ENCODE measurements at places on chromosomes 7 and 10. TPM values are rescaled to one million over a fixed set of nuclear protein-coding genes. Genes with fewer than 3 reads are reported as not detected.

DNA sequence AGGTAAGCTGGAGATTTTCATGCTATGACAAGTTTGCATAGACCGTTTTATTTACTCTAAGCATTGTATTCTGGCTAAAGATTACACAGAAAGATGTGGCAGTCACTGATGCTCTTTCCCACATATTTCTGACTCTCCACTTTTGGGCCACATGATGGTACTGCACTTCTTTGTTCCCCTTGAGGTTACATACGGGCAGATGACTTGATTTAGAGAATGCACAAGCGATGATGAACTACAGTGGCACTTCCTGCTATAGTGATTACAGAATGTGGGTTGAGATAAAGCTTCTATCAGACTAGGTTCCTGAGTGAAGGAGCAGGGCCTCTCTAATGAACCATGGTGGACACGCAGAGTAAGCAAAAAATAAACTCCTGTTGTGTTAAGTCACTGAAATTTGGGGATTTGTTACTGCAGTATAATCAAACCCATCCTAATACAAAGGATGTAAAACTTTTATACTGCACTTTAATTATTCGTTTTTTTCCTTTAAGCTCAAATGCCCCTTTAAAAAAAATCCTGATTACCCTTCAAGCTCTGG lies 177.9 kb downstream of the TAX1BP1 start:
- DNase-seq: no peak

DNA sequence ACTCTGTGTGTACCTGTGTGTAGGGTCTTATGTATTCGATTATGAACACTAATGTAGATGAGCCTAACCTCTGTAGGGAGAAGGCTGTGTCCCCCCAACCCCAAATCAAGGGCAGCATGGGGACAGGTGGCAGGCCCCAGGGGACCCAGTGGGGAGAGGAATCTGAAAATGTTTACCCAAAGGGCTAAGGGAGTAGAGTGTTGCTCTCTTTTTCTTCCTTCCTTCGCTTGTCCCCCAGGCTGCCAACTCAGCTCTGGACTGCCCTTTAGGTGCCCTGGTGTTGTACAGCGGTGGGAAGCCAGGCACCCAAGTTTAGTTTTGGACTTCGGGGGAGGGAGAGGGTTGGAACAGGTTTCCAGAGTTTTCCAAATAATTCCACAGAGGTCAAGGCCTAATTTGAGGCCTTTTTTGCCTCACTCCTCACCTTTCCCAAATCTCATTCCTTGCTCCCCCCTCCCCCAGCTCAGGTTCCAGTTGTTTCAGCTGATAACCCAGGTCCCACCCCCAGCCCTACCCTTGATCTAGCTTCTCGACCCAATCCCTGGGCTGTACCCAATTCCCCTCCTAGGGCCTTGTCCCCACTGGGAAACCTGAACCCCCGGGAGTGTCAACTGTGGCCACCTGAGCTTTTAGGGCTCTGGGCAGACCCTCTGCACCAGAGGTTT lies 9.1 kb upstream of the PAX2 start:
- no peak for DNase-seq

GRCh38 chr7:150335774-150336112 lies 5.7 kb downstream of the RARRES2 start:
- no peak for DNase-seq

DNA sequence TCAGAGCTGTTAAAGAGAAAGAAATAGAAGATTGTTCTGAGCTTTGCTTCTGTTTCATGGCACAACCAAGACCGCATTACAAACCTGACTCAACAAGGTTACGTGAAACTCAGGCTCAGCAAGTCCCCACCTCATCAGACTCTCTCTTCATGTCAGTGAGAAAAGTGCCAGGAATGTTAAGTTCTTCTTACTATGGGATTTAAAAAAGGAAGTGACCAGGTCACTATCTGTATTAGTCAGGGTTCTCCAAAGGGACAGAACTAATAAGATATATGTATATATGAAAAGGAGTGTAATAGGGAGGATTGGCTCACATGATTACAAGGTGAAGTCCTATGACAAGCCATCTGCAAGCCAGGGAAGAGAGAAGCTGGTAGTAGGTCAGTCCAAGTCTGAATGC lies 25.4 kb upstream of the PAPSS2 start:
- no peak for DNase-seq

- DNase-seq: no peak
Observed at GRCh38 chr7:27125986-27126394, 4.6 kb downstream of the HOXA4 start.

HYAL4 gene
- not detected for total RNA-seq

DNA sequence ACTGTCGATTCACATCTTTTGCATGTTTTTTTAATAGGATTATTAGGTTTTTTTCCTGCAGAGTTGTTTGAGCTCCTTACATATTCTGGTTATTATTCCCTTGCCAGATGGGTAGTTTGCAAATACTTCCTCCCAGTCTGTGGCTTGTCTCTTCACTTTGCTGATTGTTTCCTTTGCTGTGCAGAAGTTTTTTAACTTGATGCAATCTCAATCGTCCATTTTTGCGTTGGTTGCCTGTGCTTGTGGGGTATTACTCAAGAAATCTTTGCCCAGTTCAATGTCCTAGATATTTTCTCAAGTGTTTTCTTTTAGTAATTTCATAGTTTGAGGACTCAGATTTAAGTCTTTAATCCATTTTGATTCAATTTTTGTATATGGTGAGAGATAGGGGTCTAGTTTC lies 95.4 kb downstream of the TBXAS1 start:
- DNase-seq: no peak

SEC24C gene
- total RNA-seq: 49.0 TPM

C10orf105 gene
- total RNA-seq: not detected

- no peak for DNase-seq
Observed at GRCh38 chr10:35668865-35669650, 27.0 kb upstream of the FZD8 start.

- DNase-seq: no peak
Observed at GRCh38 chr7:158567153-158567603, 20.4 kb downstream of the PTPRN2 start.

XPNPEP1 gene
- 153 TPM for total RNA-seq

DNA sequence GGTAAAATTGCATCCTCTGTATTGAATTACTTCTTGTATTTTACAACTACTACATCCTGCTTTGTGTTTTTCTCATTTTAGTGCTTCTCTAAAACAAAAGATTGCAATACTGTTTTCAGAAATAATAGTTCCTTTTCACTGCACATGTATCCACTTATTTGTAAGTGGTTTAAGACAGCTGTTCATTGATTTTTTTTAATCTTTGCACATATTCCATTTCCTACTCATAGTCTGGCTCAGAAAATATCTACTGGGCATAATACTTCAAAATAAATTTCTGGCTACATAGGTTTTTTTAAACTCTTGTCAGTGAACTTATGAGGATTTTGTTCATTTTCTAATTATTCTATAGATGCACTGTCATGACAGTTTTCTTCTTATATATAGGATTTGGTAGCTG lies 54.8 kb downstream of the SND1 start:
- DNase-seq: no peak

DNA sequence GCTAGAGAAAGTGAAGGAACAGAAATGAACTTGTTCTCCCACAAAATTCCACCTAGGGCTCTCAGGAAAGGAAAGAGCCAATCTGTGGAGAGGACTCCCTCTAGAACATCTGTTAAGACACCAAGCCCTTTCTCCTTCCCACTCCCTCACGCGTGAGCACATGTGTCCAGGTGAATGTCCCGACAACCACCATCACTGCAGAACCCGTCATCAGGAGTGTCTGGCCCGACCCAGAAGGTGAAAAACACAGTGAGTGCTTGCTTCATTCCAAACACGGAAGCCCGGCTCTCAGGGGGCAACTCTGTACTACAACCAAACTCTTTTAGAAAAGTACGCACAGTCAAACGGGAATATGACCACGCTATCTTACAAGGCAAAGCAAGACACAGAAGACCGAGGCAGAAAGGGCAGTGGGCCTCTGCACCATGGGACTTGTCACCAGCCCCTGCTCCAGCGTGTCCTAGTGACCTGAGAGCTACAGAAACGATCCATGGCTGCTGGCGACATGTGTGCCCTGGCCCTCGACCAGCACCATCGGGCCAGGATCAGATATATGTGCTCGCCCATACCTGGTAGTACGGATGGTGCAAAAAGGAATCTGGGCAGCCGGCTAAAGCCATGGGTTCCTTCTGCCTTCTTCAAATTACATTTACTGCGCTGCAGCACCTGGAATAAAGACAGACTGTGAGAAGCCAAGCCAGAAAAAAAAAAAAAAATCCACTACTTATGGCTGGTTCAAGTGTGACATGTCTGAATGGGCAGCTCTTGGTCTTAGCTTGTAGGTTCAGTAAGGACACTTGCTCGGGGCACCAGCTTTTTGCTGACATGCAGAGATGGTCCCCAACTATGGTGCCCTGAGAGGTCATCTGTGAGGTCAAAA lies 50.8 kb downstream of the GRB10 start:
- DNase-seq: no peak

DNA sequence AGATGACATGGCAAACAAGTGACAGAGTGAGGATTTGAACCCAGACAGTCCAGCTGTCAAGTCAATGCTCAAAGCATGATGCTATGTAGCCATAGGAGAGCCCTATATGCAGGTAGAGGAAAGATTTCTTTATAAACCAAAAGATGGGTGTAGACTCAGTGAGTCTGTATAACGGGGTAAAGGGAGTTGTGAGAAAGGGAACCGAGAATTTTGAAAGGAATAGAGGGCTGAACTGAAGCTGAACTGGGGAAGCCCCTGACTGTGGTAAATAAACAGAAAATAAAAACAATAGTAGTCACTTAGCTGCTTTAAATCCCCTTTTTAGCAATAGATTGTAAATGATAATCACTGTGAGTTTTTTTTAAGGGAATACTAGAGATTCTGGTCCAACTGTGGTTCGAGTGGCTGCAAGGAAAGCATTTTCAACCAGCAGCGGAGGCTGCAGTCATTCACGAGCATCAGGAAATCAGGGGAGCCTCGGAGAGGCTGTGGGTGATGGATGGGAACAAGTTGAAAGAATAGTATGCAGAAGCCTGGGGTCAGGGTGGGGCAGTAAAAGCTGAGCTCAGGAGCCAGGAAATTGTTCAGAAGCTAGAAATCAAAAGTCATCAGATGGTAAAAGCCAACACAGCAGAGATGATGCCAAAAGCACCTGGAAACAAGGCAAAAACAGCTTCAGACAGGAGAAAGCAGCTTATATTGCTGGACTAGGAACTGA lies 393.5 kb downstream of the GFRA1 start:
- DNase-seq: no peak

SRRM3 gene
- total RNA-seq: 8.5 TPM

DNA sequence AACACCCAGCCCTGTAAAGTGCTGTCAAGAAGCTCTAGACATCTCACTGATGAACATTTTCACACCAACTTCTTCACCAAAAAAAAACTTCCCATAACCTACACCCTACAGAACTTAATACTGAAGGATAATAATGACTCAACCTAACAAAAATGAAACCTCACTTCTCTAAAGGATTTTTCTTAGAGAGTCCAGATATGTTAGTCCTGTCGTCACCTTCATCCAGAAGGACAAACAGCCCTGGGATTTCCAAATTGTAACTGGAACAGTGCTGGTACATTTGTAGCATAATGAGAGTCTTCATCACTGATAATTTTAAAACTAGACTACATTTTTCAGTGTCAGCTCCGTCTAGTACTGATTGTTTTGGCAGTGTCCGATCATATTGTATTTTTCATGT lies 528.6 kb upstream of the CELF2 start:
- no peak for DNase-seq

GRCh38 chr7:70553364-70553763 lies 578.6 kb upstream of the GALNT17 start:
- DNase-seq: peak; percentile 24

GRCh38 chr10:122186816-122187810 lies 84.0 kb upstream of the BTBD16 start:
- peak; percentile 22 for DNase-seq

GRCh38 chr10:102948786-102949185 lies 30.7 kb downstream of the CNNM2 start:
- no peak for DNase-seq

DNA sequence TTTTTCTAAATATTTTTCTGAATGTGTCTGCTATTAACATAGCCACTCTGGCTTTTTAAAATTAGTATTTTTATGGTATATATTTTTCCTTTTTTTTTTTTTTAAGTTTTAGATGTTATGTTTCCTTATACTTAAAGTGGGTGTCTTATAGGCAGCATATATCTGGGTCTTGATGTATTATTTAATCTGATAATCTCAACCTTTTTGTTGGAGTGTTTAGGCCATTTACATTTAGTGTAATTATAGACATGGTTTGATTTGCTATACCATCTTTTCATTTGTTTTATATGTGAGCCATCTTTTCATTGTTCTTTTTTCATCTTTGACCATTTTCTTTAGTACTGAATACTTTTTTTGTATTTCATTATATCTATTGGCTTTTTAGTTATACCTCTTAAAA lies 45.0 kb downstream of the TRUB1 start:
- DNase-seq: no peak

- DNase-seq: no peak
Observed at GRCh38 chr10:15027741-15028140, 16.0 kb upstream of the OLAH start.

All from G401 (cell line).